Cerebellar nuclear complex (tissue), 1 donor: ENCODE measurements at places on chromosomes 16 and 17.

GRCh38 chr16:16108759-16109158 is 114.5 kb downstream of the ABCC6 start:
- no peak for DNase-seq

DNA sequence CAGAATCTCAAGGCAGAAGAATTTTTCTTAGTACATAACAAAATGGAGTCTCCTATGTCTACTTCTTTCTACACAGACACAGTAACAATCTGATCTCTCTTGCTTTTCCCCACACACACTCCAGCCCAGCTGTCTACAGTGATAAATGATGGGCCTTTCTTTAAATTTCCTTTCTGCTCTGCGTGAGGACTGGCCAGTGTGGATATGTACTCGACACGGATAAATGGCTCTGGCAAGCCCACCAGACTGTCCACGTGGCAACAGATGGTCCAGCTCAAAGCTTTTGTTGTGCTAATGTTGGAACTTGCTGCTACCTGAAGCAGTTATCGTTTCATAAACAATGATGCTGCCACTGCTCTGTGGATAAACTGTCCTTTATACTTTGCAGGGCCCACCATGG is 410.7 kb downstream of the TMEM114 start:
- no peak for DNase-seq

DNA sequence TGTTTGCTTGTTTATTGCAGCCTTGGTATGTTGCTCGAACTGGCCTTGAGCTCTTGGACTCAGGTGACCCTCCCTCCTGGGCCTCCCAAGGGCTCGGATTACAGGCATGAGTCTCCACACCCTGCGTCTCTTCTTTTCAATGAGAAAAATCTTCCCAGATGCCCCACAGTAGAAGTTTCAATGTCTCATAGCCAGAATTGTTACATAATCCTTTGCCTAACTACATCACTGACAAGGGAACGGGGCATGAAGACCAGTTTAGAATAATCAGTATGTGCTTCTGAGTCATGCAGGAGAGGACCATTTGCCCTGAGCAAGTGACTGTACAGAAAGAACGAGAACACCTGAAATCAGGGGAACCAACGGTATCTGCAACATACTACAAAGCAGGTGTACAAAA is 61.9 kb upstream of the RBBP6 start:
- no peak for DNase-seq

DNA sequence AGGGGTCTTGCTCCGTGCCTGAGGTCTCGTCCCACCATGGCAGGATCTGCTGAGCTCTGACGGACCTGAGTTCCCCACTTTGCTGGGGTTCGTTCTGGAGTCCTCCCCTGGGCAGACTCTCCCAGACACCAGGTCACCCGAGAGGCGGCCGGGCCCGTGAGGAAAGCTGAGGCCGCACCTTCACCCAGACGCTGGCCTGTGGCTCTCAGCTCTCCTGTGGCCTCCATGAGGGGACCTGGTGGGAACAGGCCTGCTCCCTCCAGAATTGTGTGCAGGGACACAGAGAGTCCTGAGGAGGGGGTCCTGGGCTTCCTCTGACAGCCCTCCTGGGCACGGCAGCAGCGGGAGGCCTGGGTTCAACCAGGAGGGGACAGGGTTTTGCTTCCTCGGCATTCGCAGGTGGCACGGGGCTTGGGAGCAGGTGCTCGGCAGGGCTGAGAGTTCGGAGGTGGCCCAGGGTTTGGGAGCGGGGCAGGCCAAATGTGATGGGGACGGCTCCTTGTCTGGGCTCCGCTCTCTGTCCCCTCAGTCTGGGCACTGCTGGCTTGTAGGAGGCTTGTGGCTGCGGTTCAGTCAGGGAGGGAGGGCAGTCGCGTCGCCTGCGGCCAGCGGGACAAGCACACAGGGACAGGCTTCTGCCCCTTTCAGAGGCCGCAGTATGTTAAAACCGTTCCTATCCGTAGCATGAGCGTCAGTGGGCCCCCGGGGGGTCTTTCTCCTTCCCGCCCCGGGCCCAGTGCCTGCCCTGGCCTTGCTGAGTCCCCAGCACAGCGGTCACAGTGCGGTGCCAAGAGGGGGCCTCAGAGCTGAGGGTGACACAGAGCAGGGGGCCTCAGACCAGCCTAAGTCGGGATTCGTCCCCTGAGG is 8.1 kb upstream of the SNAI3 start:
- no peak for DNase-seq

DNA sequence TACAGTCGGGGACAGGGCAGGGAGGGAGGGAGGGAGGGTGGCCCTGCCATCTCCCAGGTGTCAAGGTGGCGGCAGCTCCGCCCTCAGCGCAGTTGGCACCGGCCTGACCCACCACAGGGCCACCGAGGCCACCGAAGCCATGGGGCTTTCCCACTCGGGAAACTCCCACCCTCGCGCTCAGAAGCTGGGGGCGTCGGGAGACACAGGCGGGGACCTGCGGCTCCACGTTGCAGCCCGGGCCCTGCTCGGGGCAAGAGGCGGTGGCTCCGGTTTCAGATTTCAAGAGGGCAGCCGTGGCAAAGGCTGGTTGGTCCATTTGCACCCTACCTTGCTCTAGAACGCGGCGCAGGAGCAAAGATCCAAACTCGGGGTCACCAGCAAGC is 544 bp downstream of the CYB561 start:
- DNase-seq, result no peak

DNA sequence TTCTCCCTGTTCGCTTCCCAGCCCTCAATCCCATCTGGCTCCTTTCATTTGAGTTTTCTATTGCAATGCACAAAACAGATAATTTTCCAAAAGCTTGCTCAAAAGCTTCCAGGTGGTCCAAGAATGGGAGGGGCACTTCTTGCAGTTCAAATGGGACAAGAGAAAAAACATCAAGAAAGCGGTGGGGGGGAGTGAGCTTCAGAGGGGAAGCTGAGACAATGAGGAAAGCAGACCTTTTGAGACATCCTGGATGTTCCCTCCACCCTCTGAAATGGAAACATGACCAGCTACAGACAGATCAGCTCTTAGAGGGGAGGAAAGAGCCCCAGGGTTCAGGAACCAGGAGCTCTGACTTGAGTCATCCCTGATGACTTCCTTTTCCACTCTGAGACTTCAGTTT is 368.2 kb downstream of the SLC39A11 start:
- no peak for DNase-seq

- DNase-seq, result no peak
Observed at GRCh38 chr16:78784771-78785170, 685.3 kb downstream of the WWOX start.

DNA sequence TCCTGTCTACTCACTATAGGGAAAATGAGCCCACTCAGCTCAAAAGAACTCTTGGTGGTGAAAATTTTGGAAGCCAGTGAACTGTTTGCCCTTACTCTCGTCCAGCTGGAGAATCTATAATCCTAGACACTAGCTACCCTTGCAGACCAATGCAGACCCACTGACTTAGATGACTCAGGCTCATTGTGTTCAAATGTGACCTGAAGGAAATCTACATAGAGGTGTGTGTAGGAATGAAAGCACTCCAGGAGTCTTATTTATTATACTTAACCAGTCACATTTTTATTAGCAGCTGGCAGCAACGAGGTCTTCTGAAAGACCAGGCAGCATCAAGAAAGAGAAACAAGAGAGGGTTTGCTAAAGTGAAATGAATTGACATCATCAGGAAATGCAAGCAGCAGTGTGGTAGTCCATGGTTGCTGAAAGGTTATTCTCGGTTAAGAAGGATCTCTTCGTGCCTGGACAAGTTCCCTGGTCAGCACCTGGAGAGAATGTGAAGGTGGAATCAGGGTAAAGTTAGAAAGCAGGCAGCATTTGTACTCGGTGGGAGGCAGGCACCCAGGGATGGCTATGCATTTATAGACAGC is 1.4 kb downstream of the KRTAP29-1 start:
- no peak for DNase-seq

GRCh38 chr17:39716073-39716818 is 14.1 kb downstream of the MIEN1 start:
- no peak for DNase-seq

DNA sequence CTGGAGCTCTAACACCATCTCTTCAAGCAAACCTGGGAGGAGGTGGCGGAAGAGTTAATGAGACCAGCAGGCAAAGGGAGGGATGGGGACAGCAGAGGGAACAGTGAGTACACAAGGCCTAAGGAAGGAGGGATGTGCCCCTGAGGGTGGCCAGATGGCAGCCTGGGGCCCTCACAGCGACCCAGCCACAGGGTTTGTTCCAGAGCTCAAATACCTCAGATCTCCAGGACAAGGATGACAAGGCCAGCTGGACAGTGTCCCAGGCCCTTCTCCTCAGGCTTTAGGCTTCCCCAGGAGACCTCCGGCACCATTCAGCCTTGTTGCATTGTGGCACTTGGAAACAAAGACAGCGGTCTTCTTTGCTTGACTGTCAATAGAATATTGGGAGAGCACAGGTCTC is 14.9 kb downstream of the CDIP1 start:
- peak; percentile 49 for DNase-seq

DNA sequence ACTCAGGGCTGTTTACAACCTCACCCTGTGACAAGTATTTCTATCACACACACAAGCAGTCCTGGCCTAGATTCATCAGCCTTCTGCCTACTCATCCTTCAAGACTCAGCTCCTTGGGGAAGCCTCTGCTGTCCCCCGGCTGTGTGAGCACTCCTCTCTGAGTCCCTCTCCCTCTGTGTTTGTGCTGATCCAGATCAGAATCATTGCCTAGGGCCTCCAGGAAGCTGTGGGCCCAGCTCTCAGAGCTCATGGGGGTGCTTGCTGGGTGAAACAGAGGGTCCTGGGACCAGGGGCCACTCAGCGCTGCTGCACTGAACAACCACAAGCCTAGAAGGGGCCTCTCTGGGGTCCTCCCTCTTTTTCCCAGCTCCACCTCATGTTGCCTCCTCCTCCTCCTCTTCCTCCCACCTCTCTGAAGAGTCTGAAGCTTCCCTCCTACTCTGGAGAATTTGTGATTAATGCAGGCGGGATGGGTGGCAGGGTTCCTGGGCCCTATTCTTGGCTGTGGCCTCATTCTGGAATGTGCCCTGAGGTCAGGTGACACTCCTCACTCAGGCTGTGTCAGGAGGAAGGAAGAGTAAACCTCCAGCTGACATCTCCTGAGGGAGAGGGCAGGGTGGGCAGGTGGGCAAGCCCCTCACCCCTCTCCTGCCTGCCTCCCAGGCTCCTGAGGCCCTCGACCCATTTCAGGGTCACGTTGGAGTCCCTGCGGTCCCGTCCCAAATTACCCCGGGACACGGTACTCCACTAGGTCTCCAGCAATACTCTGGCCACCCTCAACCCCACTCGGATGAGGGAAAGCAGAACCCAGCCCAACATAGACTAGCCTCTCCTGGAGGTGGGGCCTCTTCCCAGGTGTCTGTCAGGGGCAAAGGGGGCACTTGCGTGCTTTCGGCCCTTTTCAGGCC is 10.1 kb downstream of the WFIKKN2 start:
- no peak for DNase-seq

GRCh38 chr16:47612711-47613110 is 151.6 kb downstream of the PHKB start:
- DNase-seq, result no peak

DNA sequence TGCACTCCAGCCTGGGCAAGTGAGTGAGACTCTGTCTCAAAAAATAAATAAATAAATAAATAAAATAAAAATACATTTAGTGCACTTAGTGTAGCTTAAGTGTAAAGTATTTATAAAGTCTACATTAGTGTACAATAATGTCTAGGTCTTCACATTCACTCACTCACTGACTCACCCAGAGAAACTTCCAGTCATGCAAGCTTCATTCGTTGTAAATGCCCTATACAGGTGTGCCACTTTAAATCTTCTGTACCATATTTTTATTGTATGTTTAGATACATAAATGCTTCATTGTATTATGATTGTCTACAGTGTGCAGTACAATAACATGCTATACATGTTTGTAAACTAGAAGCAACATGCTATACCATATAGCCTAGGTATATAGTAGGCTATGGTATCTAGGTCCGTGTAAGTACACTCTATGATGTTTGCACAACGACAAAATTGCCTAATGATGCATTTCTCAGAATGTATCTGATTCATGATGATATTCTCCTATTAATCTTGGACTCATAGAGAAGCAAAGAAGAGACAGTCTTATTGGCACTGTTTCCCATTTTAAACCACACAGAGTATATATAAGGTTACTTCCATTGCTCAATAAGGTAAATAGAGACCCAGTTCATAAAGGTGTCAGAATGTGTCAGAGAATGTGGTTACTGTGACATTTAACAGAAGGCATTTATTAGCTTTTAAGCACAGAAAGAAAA is 1314.9 kb downstream of the CDH11 start:
- no peak for DNase-seq

DNA sequence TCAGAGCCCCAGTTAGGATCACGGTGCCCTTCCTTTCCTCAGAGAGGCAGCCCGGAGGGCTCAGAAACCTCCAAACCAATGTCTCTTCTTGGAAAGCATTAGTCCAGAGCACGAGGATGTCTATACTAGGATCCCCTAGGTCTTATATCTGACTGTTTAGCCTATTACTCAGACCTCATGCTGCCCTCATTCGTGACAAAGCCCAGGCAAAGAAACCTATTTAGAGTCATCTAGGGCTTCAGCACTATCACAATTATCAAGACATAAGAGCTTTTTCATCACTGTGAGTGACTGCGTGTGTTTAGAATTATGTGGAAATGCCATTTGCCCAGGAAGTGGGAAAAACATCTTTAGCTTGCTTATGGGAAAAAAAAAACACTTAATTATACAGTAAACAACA is 159.8 kb upstream of the NOL11 start:
- no peak for DNase-seq

DNA sequence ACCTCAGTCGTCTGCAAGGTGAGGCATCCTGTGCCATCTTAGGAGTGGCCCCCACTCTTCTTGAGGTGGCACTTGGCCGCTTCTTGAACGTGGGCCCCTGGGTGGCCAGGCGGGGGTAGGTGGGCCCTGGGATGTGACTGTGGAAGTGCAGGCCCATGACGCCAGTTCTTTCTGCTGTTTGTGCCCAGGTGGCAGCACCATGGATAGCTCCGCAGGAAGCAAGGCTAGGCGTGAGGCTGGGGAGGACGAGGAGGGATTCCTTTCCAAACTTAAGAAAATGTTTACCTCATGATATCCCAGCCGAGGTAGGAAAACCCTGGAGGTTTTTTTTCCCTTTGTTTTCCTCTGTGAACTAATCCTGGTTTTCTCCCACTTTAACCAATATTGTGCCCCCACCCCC is 19.8 kb downstream of the NMRAL1 start:
- no peak for DNase-seq

DNA sequence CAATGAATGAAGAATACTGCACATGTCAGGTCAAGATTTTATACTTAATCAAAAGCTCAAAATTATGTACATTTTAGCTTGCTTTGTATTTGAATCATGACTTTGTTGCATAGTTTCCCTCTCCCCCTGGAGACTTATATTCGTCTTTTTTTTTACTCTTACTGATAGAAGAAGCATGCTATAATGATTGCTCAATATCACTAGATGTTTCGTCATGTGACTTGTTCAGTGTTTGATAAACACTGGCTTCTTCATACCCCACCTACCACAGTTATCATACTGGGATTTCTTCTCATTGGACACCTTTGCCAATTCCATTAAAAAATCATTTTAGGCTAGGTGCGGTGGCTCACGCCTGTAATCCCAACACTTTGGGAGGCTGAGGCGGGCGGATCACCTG is 148.7 kb downstream of the FTO start:
- no peak for DNase-seq
